Activated CD4-positive, alpha-beta T cell treated with anti-CD3 and anti-CD28 coated beads for 24 hours (primary cell): ENCODE measurements at places on chromosomes 5 and 9.

GRCh38 chr5:175576096-175576495, 81.8 kb upstream of the HRH2 start:
- DNase-seq: no peak

- no peak for DNase-seq
Measured at GRCh38 chr9:95775191-95775590, 100.3 kb upstream of the ERCC6L2 start.

- no peak for DNase-seq
Measured at GRCh38 chr5:32487008-32487407, 42.5 kb upstream of the ZFR start.

GRCh38 chr9:124290743-124291554, 33.2 kb downstream of the NEK6 start:
- no peak for DNase-seq

DNA sequence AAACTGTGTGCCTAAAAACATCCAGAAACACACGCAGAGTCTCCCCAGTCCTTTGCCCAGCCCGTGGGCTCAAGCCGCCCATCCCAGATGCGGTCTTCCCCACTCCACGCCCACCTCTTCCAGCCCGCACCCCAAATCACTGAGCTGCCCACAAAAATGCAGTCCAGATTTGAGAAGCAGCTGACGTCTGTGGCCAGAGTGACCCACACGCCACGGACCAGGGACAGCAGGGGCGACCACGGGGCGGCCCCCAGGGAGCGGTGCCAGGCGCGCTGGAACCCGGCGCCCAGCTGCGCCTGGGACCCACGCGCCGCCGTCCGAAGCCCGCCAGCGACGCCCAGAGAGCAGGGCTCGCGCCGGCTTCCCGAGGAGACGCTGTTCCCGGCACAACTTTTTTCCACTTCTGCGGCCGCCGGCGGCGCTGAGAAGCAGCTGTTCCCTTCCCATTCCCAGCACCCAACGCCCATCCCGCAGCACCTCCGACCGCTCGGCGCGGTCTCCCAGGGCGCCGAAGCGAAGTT, 674 bp downstream of the LHFPL2 start:
- no peak for DNase-seq

DNA sequence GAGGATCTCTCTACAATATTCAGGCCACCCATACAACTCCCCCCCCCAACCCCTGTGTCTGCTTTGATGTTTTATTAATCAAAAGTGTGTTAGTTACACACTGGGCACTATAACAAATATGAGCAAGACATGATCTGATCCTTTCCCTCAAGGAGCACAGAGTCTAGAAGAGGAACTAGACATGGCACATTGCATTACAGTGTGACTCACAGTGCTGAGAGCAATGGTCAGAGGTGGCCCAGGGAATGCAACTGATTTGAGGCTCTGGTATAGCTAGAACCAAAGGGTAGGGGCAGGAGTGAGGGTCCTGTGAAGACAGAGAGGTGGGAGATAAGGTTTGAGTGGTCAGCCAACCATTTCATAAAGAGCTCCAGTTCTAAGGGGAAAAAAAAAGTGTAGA, 539.2 kb downstream of the ACTL7B start:
- no peak for DNase-seq

GRCh38 chr5:180642181-180642775, 7.1 kb downstream of the FLT4 start:
- no peak for DNase-seq

DNA sequence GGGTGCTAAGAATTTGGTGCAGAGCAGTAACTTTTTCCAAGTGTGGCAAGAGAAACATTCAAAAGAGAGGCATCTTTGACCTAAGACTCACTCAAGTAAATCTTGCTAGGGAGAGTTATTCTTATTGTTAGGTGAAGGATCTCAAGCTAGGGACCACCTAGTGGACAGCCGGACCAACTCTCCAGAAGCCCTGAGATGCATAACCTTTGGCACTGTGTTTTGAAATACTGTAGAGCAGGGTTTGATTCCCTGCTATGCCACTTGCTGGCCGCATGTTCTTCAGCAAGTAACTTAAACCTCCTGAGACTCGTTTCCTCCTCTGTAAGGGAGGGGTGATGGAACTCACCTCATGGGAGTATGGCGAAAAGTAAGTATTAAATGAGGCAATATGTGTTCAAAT, 336.1 kb upstream of the ADAMTSL1 start:
- no peak for DNase-seq

GRCh38 chr5:56995596-56995995, 43.7 kb upstream of the MIER3 start:
- no peak for DNase-seq

- DNase-seq: no peak
Measured at GRCh38 chr9:129270903-129271431, 92.9 kb upstream of the IER5L start.

- DNase-seq: no peak
Measured at GRCh38 chr5:122805481-122805880, 30.6 kb downstream of the SNX2 start.

GRCh38 chr5:147756566-147756965, 26.0 kb downstream of the JAKMIP2 start:
- DNase-seq: no peak

- DNase-seq: no peak
Measured at GRCh38 chr5:78649211-78649695, 681 bp upstream of the LHFPL2 start.

- DNase-seq: peak; percentile 15
Measured at GRCh38 chr5:127029581-127030258, 638 bp downstream of the MARCHF3 start.

- DNase-seq: no peak
Measured at GRCh38 chr9:121896545-121896943, 196.6 kb downstream of the TTLL11 start.

GRCh38 chr5:171436804-171437285, 17.4 kb downstream of the FGF18 start:
- DNase-seq: no peak

DNA sequence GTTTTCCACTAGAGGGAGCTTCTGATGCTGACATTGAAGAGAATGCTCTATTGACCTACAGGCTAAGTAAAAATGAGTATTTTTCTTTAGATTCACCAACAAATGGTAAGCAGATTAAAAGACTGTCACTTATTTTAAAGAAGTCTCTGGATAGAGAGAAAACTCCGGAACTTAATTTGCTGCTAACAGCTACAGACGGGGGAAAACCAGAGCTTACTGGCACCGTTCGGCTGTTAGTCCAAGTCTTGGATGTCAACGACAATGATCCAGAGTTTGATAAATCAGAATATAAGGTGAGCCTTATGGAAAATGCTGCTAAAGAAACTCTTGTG, 764 bp downstream of the PCDHA11 start:
- DNase-seq: no peak

DNA sequence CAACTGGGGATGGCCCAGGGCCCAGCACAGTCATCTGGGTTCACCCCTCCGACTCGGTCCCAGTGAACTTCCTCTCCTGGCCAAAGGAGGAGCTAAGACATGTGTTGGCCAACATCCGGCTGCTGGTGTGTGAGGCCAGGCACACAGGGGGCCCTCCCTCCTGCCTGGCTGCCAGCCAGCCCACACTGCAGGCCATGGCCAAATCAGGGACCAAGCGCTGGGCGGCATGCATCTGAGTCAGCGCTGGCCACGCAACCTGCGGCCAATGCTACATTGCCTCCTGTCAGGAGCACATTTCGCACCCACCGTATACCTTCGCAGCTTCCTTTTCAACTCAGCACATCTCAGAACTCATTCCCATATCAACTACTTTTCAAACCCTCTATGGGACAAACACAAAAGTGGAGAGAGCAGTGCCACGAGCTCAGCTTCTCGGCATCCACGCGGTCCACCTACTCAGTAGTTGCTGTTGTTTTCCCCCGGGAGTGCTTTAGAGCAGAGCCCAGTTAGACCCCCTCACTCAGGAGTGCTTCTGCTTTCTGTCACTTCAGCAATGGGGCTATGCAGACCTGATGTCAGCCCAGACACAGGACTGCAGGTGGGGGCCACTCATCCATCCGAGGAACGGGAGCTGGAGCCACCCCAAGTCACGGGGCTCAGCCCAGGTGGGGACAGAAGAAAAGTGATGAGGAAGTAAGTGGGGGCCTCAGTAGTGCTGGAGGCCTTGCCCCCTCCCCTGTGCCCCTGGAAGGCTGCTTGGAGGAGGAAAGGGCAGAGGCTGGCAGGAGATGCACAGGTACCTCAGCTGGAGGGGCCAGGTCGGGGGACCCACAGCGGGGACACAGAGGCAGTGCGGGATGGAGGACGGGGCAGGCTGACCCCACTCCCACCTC, 13.9 kb downstream of the NINJ1 start:
- DNase-seq: no peak

DNA sequence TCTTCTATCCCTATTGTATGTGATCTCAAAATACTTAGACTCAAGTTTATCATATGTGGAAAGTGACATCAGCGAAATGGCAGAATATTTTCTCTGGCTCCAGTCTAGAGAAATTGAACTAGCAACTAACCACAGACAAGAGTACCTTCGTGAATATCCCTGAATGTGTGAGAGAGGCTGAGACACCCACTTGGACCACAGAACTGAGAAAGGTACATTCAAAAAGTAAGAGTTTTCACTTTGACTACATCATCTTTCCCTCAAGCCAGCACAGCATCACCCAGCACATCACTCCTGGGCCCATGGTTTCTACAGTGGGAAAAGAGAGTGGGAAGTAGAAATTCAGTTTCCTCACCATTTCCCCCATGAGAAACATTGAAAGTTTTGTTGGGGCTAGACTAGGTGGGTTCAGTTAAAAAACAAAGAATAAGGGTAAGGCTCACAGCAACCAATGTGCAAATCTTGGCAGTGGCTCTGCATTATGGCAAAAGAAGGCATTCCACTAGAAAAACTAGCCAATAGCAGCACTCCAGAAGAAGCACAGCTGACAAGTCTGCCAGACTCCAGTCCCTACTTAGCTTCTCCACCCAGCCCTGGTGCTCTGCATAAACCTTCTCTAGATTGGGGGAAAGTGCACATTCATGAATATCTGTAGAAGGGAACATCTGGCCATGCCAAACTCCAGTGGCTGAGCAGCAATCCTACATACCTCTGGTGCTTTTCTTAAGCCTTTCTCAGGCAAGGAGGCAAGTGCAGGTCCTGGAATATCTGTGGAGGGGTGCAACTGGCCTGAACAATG, 225.6 kb upstream of the VLDLR start:
- DNase-seq: no peak

DNA sequence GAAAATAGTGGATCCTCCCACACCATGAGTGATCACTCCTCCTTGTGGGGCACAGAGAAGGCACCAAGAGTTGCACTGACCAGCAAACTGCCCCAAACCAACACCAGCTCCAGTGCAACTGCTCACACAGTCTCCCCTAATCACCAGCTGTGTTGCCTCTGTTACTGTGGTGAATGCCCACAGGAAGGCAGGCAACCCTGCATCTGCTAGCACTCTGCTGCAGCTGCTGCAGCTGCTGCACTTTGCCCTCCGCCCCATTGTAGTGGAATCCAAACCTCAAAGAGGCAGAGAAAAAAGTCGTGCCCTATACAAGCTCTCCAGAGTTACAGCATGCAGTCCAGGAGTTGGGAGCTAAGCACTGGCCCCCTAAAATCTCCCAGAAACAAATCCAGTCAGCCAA, 339.6 kb downstream of the TRIM36 start:
- DNase-seq: no peak

- no peak for DNase-seq
Measured at GRCh38 chr9:124079176-124079925, 67.8 kb downstream of the LHX2 start.

- DNase-seq: no peak
Measured at GRCh38 chr5:122291000-122291901, 20.8 kb upstream of the SNCAIP start.

DNA sequence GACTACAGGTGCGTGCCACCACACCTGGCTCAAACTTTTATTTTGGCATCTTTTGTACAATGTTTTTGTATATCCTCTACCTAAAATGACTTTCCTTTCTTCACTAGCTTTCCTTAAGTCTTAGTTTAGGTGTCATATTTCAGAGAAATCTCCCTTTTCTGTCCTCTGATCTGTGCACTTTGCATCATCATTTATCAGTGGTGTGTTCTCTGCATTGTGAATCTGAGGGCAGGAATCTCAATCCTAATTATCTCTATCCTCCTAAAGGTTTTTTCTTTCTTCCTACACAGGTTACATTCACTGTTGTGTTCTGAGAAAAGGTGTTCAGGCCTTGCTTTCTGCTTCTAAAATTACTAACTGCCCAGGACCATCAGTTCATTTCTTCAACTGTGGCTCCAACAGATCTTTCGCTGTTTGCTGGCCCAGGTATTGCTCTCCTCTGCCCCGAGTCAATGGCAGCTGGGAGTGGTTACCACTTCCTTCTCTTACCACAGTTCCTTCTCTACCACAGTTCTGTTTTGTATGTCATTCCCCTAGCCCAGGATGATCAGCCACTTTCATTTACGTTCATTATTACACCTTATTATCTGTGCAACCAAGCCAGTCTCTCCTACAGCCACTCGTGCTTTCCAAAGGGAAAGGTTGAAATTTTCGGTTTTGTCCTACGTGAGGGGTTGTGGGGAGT, 14.0 kb downstream of the TGFBR1 start:
- DNase-seq: no peak

DNA sequence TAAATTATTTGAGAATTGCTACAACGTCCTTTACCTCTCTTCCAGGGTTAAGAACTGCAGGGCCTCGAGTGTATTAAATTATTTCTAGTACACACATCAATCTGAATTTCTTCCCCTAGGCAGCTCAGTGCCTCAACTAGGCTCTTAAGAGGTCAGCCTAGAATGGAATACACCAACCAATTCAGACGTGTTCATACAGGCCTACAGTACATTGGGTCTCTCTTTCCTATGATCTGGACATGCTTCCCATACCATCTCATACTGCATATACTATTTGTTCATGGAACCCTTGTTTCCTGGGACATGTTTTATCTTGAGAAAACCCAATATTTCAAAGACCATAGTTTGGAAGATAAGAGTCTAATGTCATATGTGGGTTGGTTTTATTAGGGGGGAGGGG, 434.1 kb upstream of the WWC1 start:
- DNase-seq: no peak

- no peak for DNase-seq
Measured at GRCh38 chr5:95864944-95865504, 42.5 kb upstream of the GLRX start.

- DNase-seq: no peak
Measured at GRCh38 chr5:138033907-138034306, 1.0 kb upstream of the FAM13B start.

DNA sequence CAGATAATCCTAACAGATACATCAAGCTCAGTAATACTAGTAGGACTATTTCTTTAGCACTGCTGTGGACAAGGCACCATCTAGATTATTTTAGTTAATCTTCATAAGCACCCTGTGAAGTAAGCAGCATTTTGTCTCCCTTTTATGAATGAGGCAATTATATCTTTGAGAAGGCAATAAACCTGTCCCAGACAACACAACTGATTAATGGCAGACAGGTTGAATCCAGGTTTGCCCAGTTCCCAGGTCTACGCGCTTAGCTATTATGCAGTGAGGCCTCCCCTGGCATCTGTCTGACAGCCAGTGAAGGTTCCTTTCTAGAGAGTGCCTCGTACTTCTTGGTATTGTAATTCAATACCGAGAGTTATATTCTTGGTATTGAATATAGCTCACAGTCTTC, 9.7 kb upstream of the LVRN start:
- DNase-seq: no peak

- no peak for DNase-seq
Measured at GRCh38 chr5:122844910-122845228, 544 bp upstream of the SNX24 start.

GRCh38 chr9:134689321-134690181, 47.9 kb downstream of the COL5A1 start:
- no peak for DNase-seq

GRCh38 chr5:126777975-126778674, 1.2 kb downstream of the LMNB1 start:
- peak; percentile 91 for DNase-seq
